ENCODE measurements at places on chromosomes 7 and 10. TPM values are rescaled to one million over a fixed set of nuclear protein-coding genes. Genes with fewer than 3 reads are reported as not detected.

Gene ASB10
- not detected for total RNA-seq

Gene PAX4
- not detected for total RNA-seq

Gene ACBD7
- total RNA-seq, result 0.81 TPM

Gene MUC3A
- under 0.01 TPM for total RNA-seq

Gene ENTPD1
- total RNA-seq, result 0.27 TPM

Gene CTNNA3
- total RNA-seq, result under 0.01 TPM

Gene VIPR2
- total RNA-seq, result 0.27 TPM

Gene MAT1A
- under 0.01 TPM for total RNA-seq

Gene KLF14
- not detected for total RNA-seq

Gene PNLIP
- not detected for total RNA-seq

All from hematopoietic multipotent progenitor cell (in vitro differentiated cells).